Hepatocyte (in vitro differentiated cells): ENCODE measurements at places on chromosomes 13 and 19. TPM values are rescaled to one million over a fixed set of nuclear protein-coding genes. Genes with fewer than 3 reads are reported as not detected.

Gene IZUMO4
- 0.44 and 1.4 TPM in 2 replicates for total RNA-seq

Gene NCAN
- total RNA-seq = 0.03 TPM in 1 of 2 replicates, not detected in the other

Gene B3GNT3
- total RNA-seq = 19.1 and 22.6 TPM in 2 replicates

Gene ZNF791
- total RNA-seq = 16.1 and 16.2 TPM in 2 replicates

DNA sequence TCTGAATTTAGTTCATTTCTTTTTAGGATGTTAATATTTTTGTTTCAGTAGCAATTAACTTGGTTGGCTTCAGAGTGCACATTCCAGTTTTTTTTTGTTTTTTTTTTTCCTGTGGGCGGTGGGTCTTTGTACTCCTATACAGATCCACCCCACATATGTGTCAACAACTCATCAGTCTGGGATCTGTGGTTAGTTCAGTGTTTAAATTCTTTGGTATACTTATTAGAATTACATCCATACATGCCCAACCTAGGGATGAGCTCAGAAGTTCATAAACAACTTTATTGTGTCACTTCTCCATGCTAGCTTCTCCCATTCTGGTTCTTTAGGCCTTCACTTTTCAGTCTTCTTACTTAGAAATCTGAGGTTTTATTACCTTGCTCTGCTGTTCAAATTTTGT lies 50.9 kb downstream of the PCCA start:
- DNase-seq = no peak

- DNase-seq = no peak
These were observed 24.7 kb downstream of the CILP2 start for GRCh38 chr19:19562665-19563347.

- DNase-seq = peak; percentile 76
These were observed 11.4 kb downstream of the NDUFA11 start for GRCh38 chr19:5891938-5892771.

GRCh38 chr13:42524487-42525034 lies 49.4 kb upstream of the TNFSF11 start:
- peak; percentile 71 for DNase-seq

- no peak for DNase-seq
These were observed 2412.4 kb downstream of the PCDH9 start for GRCh38 chr13:64817691-64818090.

DNA sequence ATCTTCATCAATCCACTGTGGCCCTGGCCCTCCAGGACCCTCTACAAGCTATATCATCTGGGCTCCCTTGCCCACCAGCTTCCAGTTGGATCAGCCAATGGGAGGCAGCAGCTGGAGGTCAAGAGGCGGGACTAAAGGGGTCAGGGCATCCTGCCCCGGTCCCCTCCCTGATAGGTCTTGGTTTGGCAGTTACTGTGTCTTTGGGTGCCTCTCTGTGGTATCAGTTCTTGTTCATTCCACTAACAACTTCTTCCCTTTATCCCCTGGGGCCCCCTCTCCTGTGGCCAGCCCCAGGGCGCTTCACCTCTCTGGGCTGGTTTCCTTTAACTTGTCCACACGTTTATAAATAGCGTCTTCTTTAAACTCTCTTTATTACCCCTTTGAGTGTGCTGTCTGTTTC lies 83.6 kb downstream of the DCT start:
- no peak for DNase-seq
